ENCODE measurements at places on chromosomes 3 and 15. TPM values are rescaled to one million over a fixed set of nuclear protein-coding genes. Genes with fewer than 3 reads are reported as not detected.

The SLC9A9 gene
- 31.0 TPM for total RNA-seq

The CMSS1 gene
- total RNA-seq, result 13.6 TPM

The UACA gene
- 16.3 TPM for total RNA-seq

The GOLGA6A gene
- total RNA-seq, result 4.4 TPM

The ST6GAL1 gene
- total RNA-seq, result 225 TPM

The TF gene
- total RNA-seq, result 57.9 TPM

The FBXL2 gene
- total RNA-seq, result 16.6 TPM

The NLGN1 gene
- total RNA-seq, result 0.36 TPM

Measured in prostate gland (tissue), 2 donors.